ENCODE measurements at places on chromosomes 2 and 18. TPM values are rescaled to one million over a fixed set of nuclear protein-coding genes. Genes with fewer than 3 reads are reported as not detected.

GRCh38 chr18:29164993-29165599, 988.2 kb upstream of the CDH2 start:
- DNase-seq, result peak; percentile 50

- no peak for DNase-seq
Measured at GRCh38 chr18:24995056-24995455, 356.9 kb downstream of the ZNF521 start.

DNA sequence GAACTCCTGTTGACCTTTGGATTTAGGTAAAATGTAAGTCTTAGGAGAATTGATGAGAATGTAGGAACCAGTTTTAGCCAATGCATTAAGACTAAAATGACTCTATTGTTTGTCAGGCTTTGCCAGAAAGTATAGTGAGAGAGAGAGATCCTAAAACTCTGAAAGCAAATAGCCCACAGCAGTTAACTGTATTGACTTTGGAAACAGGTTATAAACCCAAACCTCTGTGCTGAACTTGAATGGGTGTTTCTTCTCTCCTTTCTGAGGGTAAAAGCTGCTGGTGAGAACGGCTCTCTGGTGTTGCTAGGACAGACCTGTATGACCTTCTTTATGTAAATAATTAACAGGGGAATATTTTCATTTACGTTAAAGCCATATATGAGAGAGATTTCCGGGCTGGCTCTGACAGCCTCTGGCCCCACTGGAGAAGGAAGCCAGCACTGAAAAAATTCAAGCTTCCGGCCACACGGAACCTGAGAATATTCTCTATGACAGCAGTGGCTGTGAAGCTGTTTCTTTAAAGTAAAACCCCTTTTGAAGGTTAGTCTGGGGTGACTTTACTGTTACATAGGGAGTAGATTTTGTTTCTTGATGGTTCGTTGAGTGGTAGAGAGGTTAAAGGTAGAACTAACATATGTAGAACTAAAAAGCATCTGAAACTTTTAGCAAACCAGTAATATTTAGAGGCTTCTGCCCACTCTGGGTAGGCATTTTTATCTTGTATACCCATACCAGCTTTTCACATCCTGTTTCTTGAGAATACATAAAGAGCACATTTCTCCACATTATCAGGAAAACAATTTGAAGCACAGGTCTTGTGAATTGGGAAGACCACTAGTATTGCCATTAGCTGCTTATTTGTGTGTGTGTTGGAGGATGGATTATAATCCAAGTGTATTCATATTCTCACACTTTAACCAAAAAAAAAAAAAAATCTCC, 123.8 kb downstream of the SPTBN1 start:
- DNase-seq, result peak; percentile 81

DNA sequence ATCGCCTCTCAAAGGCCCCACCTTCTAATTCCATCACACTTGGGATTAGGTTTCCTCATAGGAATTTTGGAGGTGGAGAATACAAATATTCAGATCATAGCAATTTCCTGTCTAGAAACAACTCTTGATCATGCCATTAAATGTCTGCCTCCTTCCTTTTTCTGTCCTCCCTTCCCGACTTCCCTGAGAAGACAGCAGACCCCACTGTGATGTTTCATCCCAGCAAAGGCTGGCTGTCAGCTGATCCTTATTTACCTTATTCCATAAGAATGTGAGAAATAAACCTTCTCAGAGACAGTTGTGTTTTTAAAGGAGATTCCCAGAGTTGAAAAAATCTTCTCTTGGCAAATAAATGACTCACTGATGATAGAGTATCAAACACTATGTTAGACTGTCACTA, 133.9 kb downstream of the TDRD15 start:
- DNase-seq, result no peak

- no peak for DNase-seq
Measured at GRCh38 chr18:3209859-3210569, 9.8 kb downstream of the MYOM1 start.

Gene UGT1A4
- 0.10 TPM for total RNA-seq

Gene KRTCAP3
- not detected for total RNA-seq

Gene DHRS9
- total RNA-seq, result 0.88 TPM

Gene UGT1A10
- not detected for total RNA-seq

Gene APCDD1
- total RNA-seq, result 0.29 TPM

Gene VAMP5
- not detected for total RNA-seq

All from Caki2 (cell line).